ENCODE measurements at places on chromosomes 2 and 18.

GRCh38 chr2:16207151-16207550, 266.8 kb downstream of the MYCN start:
- no peak for DNase-seq

- DNase-seq: no peak
Measured at GRCh38 chr2:196459539-196459938, 180.0 kb upstream of the CCDC150 start.

DNA sequence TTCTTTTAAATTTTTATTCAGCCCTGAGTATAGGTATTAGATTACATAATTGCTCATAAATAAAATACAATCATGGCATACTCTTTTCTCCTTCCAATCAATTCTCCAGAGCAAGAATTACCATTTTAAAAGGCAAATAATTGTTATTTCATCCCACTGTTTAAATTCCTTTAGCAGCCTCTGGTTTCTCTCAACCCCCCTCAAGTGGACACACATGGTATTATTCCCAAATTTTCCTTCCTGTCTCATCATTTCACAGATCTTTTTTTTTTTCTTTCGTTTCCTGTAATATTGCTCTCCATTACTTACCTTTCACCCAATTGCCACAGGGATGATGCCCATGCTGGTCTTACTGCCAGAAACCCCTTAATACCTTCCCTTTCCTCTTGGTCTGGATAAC, 385.2 kb downstream of the RIT2 start:
- DNase-seq: no peak

DNA sequence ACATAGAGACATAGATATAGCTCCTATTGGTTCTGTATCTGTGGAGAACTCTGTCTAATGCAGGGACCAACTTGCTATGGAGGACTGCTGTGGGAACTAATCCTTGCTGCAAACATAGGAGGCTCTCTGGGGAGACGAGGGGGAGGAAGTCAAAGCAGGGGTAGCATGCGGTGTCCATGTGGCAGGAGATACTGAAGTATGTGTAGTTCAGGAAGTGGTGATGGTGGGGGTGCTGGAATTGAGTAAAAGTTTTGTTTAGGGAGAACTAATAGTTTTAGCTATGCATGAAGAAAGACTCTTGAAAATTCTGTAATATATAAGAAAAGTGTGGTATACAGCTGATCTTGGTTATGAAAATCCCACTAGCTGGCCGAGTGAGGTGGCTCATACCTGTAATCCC, 62.0 kb downstream of the ANKRD44 start:
- DNase-seq: no peak

DNA sequence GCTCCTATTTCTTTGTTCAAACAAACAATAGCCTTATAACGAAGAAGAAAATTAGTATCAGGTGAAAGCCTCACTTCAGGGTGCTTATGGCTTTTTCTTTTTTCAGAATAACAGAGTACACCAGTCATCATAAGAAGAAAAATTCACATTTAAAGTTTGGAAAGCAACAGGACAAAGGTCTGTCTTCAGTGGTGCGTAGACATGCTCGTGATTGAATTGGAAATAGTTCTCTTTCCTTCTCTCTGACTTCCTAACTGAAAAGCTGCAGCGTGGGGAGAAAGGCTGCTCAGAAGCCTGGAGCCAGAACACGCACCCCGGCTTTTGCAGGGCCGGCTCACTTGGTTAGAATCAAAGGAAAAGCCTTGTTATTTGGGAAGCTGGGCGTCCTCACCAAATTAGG, 127.6 kb upstream of the ZNF516 start:
- DNase-seq: no peak

DNA sequence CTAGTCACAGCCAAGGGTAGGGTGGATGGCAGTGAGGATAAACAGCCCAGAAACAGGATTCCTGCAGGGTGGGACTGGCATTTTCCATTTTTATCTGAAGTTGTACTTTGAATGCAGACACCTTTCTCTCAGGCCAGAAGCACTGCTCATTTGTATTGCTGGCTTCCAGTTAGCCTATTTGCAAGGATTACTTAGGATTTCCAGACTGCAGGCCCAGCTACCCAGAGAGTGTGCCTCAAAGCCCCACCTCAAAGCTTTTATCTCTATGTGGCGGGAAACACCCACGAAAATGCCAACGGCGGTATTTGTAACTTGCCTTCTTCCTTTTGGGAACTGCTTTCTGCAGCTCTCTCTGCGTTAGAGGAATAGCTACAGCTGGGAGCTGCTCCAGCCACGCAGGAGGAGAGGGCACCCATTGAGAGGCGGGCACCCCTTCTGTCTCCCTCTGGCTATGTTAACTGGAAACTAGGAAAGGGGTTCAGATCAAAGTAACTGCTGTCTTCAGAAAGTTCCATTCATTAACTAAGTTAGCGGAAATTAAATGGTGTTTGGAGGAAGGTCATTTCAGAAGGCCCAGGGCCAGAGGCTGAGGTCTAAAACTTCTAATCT, 144.9 kb downstream of the TGIF1 start:
- DNase-seq: no peak

- no peak for DNase-seq
Measured at GRCh38 chr2:5140347-5140746, 551.8 kb upstream of the SOX11 start.

- no peak for DNase-seq
Measured at GRCh38 chr2:121579309-121579708, 48.6 kb downstream of the RNU4ATAC start.

GRCh38 chr2:32484937-32485336, 128.1 kb downstream of the BIRC6 start:
- DNase-seq: no peak

DNA sequence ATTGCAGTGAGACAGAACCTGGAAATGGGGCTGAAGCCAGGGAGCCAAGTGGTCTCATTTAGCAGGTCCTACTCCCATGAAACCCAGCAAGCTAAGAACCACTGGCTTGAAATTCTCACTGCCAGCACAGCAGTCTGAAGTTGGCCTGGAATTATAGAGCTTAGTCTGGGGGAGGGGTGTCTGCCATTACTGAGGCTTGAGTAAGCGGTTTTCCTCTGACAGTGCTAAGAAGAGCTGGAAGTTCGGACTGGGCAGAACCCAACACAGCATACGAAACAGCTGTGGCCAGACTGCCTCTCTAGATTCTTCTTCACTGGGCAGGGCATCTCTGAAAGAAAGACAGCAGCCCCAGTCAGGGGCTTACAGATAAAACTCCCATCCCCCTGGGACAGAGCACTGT, 305.7 kb upstream of the SETBP1 start:
- no peak for DNase-seq

DNA sequence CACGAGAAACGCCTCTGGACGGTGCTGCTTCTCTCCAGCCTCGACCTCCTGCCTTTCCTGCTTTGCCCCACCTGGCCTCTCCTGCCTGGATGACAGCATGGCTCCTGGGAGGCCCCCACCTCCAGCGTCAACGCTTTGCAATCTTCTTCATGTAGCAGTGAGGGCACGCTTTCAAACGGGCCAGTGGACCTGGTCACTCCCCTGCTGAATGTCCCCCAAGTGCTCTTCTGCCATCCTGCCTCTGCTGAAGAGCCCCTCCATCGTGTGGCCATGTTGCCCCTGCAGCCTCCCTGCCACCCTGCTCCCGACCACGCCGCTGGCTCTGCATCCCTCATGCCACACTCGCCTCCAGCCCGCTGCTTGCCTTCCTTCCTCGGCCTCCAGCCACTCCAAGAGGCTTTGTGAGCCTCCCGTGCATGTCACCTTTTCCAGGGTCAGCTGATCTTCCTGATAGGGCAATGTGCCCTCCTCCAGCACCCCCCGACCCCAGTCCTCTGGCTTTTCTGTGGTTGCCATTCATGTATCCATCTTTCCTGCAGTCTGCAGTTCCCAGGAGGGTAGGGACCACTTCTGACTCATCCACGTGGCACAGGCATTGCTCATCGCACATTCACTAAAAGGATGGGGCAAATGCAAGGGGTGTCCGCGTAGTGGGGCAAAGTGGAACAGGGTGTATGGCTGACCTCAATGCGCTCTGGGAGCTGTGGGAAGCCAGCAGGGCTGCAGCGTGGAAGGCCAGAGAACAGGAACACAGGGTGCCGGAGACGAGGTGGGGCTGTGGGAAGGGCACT, 268.8 kb downstream of the TWIST2 start:
- no peak for DNase-seq

GRCh38 chr18:77042583-77042982, 90.0 kb downstream of the MBP start:
- no peak for DNase-seq

DNA sequence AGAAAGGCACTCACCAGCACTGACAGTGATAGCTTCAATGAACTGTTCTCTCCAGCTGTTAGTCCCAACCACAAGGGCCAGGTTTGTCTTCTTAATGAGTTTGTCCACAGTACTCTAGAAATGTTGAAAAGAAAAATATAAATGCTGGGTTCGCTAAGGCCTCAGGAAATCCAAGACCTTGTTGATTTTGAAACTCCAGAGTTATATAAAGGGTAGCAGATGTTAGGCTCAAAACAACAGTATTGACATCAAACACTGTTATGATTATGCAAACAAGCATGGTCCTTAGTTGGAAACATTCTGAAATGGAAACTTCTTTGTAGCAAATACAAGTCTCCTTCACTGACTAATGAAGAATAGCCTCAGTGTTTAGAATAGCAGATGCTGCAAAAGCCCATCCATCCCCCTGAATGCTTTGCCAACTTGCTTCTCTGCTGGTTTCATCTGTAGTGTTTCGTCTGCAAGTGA, 291.1 kb downstream of the SLC8A1 start:
- no peak for DNase-seq

GRCh38 chr2:43402452-43402937, 176.1 kb upstream of the ZFP36L2 start:
- no peak for DNase-seq

DNA sequence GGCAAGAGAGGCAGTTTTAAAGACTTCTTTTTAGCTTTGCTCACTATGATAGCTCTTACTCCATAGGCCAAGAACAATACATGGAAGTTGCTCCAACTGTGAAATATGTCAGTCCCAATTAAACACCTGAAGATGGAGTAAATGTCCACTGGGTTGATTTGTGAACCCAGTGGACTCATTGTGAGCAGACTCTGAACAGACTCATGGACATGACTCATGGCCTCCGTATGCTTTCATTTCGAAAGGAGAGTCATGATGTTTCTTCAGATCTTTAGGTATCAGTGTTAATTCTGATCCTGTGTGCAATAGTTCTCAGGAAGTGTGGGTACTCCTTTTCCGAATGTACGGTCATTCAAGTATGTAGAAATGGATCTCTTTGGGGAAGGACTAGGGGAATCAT, 5.4 kb upstream of the CWC22 start:
- DNase-seq: no peak

DNA sequence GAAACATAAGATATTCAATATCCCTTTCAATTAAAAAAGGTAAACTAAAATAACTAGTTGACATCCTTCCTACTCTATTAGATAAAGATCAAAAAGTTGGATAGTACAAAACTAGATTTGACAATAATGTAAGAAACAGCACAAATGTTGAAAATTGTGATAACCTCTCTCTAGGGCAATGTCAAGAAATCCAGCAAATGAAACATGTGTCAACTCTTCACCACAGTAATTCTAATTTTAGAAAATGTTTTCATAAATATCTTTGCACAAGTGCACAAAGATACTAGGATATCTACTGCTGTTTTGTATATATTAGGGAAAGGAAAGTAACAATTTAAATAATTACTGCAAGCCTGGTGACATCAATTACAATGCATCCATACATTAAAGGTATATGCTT, 1220.1 kb downstream of the LRP1B start:
- DNase-seq: no peak

DNA sequence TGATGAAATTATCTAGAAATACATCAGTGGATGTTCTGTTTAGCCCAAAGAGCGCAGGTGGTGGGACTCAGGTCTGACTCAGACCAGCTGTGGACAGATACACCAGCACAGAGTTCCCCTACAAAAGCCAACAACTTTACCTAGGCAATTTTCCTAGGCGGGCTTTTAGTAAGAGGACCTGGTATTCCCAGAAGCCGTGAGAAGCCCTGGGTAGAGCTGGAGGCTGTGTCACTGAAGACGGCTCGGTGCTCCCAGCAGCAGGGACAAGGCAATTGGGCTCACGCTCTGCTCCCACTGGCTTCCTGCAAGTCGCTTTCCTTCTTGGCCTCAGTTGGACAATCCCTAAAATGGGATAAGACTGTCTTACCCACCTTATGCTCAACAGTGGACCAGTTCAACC, 41.1 kb downstream of the TPO start:
- no peak for DNase-seq

DNA sequence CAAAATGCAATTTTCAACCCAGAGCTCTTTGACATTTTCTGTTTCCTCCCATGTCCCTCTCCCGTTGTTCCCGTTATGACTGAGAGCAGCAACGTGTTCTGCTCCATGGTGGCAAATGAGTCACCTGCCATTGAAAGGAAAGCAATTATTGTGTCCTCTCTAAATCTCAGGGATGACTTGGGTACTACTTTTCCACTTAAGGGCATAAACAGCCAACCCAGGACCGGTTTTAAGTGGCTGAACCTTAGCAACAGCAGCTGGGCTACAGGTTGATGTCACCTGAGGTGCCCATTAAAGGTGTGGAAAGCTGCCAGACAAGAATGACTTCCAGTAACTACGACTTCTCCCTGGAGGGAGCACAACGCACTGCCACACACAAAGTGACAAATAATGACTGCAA, 236.8 kb downstream of the NCKAP5 start:
- DNase-seq: no peak

GRCh38 chr18:22493940-22494339, 76.2 kb upstream of the CTAGE1 start:
- no peak for DNase-seq

DNA sequence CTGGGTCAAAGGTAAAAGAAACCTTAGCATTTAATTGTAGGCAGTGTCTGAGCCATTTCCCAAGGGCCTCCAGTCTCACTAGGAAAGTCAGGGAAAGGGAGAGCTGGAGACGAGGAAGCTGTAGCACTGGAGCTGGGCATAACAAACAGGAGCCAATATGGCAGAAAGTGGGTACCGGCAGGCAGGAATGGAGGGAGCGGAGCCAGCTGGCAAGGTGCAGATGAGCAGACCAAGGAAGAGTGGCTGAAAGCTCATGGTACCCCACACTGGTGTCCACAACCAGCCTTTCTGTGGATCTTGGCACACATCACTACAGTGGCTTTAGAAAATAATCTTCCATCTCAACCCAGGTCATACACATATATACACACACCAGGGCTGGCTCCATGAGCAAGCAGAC, 40.0 kb downstream of the ANKRD44 start:
- no peak for DNase-seq

- no peak for DNase-seq
Measured at GRCh38 chr2:138356178-138356577, 145.4 kb upstream of the SPOPL start.

- DNase-seq: no peak
Measured at GRCh38 chr18:33557706-33558105, 20.3 kb upstream of the ASXL3 start.

- no peak for DNase-seq
Measured at GRCh38 chr2:207150284-207150683, 15.5 kb downstream of the KLF7 start.

GRCh38 chr2:105615305-105615704, 129.4 kb upstream of the NCK2 start:
- no peak for DNase-seq

- DNase-seq: no peak
Measured at GRCh38 chr2:191885098-191885497, 38.2 kb upstream of the CAVIN2 start.

- no peak for DNase-seq
Measured at GRCh38 chr2:143402451-143402850, 273.2 kb downstream of the ARHGAP15 start.

GRCh38 chr2:225173909-225174308, 131.6 kb upstream of the DOCK10 start:
- DNase-seq: no peak
